Endothelial cell (in vitro differentiated cells): ENCODE measurements at places on chromosomes 3 and 15. TPM values are rescaled to one million over a fixed set of nuclear protein-coding genes. Genes with fewer than 3 reads are reported as not detected.
A peak's percentile ranks its signal among the peaks of the same experiment; 100 is the strongest.

Gene FGD5
- total RNA-seq, result 294 TPM

Gene GOLGA8O
- total RNA-seq, result 0.46 TPM

Gene MYZAP
- 55.3 TPM for total RNA-seq

Gene AHSG
- not detected for total RNA-seq

Gene GOLGA6B
- total RNA-seq, result not detected

Gene RBPMS2
- total RNA-seq, result 24.0 TPM

Gene MESP2
- 0.33 TPM for total RNA-seq

Gene LAMB2
- 259 TPM for total RNA-seq

Gene CHD2
- 96.3 TPM for total RNA-seq

Gene C3orf20
- 0.13 TPM for total RNA-seq

Gene SPG21
- 59.9 TPM for total RNA-seq

Gene SNX22
- total RNA-seq, result 0.41 TPM

Gene ARGFX
- total RNA-seq, result not detected

Gene PARP15
- total RNA-seq, result 0.36 TPM

- no peak for DNase-seq
Observed at GRCh38 chr3:195595785-195596531, 12.2 kb upstream of the APOD start.

GRCh38 chr3:58737644-58738043 is 71.1 kb upstream of the FAM3D start:
- DNase-seq, result no peak

DNA sequence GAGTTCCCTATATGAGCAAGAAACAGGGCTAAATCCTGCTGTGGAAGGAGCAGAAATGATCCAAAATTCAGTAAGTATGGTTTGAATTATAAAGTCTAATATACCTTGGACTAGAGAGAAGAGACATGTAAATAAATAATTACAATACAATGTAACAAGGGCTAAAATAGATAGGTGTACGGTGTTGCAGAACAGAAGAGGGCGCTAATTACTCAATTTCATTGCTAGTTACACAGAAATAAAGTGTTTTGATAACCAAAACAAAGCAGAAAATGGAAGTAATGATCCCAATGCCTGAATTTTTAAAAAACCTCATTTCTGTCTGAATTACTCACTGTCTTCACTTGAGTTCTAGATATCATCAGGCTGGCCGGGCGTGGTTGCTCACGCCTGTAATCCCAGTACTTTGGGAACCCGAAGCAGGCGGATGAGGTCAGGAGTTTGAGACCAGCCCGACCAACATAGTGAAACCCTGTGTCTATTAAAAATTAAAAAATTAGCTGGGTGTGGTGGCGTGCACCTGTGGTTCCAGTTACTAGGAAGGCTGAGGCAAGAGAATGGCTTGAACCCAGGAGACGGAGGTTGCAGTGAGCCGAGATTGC is 8.3 kb upstream of the PLCH1 start:
- no peak for DNase-seq

DNA sequence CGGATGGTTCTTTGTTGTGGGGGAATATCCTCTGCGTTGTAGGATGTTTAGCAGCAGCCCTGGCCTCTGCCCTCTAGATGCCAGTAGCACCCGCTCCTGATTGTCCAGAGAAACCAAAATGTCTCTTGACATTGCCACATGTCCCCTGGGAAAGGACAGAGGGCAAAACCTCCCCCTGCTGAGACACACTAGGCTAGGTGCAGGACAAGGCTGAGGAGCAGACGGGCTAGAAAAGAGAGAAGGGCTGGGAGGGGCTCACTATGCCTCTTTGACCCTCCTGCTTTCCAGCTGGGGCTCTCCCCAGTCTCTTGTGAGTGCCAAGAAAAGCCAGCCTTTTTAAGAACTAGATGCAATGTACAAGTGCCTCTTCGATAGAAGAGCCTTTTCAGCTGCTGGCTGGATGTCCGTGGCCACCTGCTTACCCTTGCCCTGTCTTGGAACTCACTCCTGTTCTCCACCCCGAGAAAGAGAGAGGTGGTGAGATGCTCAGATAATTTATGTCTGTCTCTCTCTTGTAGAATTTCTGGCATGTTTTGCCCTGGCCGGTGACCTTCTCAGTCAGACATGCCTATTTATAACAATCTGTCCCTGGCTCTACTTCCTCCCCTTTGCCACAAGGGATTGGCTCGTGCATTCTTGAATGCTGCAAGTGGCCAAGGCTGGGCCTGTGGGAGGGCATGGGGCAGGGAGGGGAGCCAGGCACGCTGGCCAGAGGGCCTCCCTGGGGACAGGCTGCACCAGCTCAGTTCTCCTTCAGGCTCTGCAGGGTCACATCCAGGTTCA is 142.6 kb downstream of the RPLP1 start:
- DNase-seq, result no peak

- no peak for DNase-seq
Observed at GRCh38 chr3:135138776-135139175, 343.7 kb downstream of the EPHB1 start.

DNA sequence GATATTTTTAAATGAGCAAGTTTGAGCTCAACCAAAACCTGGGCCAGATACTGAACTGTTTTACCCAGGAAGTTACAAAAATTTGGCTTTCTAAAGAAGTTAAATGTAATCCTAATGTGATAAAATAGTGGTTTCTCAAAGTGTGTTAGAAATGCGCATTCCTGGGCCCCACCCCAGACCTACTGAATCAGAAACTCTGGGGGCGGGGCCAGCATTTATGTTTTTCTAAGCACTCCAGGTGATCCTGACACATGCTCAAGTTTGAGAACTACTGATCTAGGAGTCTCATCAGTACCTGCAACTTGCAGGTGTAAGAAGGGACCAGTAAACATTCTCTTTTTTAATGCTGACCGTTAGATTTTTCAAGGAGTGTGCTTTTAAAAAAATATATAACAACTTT is 190.6 kb downstream of the VPS13C start:
- no peak for DNase-seq

DNA sequence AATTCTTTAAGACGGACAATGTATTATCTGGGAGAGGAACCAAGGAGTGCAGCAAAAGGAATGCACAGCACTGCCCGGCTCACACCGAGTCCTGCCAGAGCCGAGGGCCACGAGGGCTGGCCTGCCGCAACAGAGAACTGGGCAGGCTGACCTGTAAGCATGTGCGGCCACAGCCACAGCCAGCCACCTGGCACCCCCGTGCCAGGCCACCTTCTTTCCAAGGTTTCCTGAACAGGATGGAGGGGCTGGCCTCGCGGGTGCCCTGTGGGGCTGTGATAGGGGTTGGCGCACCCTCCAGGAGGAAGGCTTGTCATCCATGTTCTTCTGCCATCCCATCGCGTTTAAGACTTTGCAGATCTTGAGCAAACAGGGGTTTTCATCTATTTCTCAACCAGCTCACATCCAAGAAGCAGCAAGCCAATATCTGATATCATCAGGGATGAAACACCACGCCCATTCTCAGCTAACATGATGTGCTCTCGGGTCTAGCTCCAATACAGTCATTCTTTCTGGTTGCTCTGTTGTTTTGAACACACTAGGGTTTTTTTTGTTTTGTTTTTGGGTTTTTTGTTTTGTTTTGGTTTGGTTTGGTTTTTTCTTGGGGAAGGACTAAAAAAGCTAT is 10.2 kb downstream of the CA12 start:
- DNase-seq, result no peak

GRCh38 chr3:69748503-69748902 is 9.2 kb downstream of the MITF start:
- no peak for DNase-seq

- DNase-seq, result no peak
Observed at GRCh38 chr3:52299247-52299878, 11.7 kb downstream of the GLYCTK start.

- DNase-seq, result no peak
Observed at GRCh38 chr15:98778960-98779359, 130.6 kb downstream of the IGF1R start.

- DNase-seq, result no peak
Observed at GRCh38 chr15:26648676-26649075, 124.2 kb downstream of the GABRB3 start.

GRCh38 chr3:172187511-172187910 is 148.1 kb downstream of the FNDC3B start:
- no peak for DNase-seq

DNA sequence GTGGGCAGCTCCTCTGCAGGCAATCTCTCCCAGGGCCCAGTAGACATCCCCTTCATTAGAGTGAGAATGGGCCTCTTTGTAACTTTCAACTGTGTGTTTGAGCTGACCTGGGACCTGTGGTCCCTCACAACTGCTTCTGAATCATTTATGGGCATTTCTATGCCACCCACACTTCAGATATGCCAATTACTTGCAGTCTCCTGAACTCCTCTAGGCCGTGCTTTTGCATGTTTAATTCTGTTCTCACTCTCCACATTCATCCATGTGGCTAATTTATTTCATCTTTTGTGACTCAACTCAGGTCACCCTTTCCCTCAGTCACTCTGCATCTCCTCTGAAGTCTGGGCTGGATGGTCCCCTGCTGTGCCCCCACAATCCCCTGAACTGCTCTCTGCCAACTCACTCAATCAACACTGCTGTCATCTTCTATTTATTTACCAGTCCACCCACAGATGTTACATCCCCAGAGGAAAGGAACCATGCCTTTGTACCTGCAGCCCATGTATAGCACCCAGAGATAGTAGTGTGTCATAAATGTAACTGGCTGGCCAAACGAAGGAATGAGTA is 364.7 kb downstream of the EPHB1 start:
- DNase-seq, result no peak

- DNase-seq, result peak; percentile 57
Observed at GRCh38 chr3:46923559-46924350, 46.2 kb downstream of the PTH1R start.

GRCh38 chr3:125022206-125022605 is 33.6 kb downstream of the HEG1 start:
- DNase-seq, result no peak

- no peak for DNase-seq
Observed at GRCh38 chr3:12170207-12170606, 11.5 kb upstream of the TIMP4 start.

DNA sequence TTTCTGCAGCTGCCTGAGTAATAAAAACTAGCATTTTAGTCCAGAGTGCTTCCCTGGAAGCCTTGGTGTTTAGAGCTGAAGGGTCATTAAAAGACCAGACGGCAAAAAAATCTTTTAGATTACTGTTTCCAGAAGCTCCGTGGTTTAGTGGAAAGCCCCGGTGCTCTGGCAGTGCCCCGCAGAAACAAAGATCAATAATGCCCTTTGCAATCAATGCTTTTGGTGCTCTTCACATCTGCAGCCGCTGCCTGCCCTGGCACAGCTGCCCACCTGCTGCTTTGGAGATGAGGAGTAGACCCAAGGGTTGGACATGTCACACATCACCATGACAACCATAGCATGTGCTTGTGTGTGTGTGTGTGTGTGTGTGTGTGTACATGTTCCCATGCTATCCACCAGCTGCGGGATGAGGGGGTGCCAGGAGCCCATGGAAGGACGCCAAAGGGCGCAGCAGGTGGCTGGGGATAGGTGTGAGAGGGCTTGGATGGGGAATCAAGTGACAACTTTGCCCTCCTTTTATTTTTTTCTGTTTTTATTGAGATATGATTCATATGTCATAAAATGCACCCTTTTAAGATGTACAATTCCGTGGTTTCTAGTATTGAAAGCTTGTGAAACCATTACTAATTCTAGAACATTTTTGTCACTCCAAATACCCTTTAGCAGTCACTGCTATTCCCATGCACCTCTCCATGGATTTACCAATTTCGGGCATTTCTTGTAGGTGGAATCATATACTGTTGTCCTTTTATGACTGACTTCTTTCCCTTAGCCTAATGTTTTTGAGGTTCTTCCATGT is 75.7 kb upstream of the KLHL25 start:
- no peak for DNase-seq

- no peak for DNase-seq
Observed at GRCh38 chr15:40053831-40054604, 15.0 kb upstream of the SRP14 start.

DNA sequence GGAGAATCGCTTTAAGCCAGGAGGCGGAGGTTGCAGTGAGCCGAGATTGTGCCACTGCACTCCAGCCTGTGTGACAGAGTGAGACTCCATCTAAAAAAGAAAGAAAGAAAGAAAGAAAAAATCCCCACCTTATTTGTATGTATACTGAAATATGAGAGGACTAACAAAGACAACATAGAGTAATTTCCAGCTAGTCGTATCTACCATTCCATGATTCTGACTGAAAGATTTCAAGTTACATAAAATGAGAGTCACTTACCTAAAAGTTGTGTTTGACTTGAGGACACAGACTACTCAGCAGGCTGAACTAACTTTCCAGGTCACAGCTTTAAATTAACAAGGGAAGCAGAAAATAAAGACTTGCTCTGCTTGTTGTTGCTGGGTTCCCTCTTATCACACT is 18.8 kb upstream of the PRKCI start:
- no peak for DNase-seq

DNA sequence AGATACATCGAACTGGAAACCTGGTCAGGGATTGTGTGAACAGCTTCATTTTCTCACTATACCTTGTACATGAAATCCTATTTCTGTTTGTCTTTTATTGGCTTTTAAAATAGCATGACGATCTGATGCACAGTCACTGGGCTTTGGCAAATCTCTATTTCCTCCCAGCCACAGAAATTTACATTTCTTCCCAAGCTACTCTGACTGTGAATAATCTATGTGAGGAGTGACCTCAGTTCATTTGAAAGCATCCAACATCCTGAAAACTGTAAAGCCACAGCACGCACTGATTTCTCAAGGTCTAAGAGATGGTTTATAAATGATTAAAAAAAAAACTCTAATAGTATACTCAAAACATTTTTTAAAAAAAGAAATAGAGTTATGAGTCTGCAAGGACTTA is 450.3 kb downstream of the IL5RA start:
- no peak for DNase-seq

DNA sequence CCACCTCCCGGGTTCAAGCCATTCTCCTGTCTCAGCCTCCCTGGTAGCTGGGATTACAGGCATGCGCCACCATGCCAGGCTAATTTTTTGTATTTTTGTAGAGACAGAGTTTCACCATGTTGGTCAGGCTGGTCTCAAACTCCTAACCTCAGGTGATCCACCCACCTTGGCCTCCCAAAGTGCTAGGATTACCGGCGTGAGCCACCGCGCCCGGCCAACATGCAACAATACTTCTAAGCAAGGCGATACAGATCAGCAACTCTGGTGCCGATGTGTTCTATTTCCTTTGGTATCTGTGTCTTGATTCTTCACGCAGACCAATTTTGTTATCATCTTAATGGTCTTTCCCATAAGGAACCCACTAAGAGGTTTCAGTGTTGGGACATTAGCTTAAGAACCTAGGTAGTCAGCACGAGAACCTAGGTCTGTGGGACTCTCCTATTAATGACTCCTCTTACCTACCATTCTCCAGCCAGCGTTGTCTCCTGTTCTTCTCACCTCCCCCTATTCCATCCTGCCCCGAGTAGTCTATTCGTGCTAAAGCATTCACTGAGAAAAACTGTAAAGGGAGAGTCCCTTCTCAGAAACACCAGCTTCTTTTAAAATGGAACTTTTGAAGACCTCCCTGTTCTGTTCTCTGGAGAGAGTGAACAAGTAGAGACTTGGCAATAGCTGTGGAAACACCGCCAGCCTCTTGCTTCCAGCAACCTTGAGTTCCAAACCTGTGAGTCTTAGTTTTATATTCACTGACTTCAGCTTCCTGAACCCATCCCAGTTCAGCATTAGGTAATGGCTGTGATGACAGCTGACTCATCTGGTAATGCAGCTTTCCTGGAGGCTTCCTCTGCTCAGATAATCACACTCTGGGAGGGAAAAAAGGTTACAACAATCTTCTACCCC is 61.2 kb downstream of the TSC22D2 start:
- DNase-seq, result no peak

GRCh38 chr15:68403161-68403941 is 28.6 kb downstream of the ITGA11 start:
- no peak for DNase-seq

- DNase-seq, result no peak
Observed at GRCh38 chr3:171000281-171000680, 26.2 kb downstream of the SLC2A2 start.

GRCh38 chr3:179322286-179323196 is at the start of gene ZNF639:
Gene ZNF639, plus strand, starts transcription at chr3:179323031. Its CDS starts 5,263 bp downstream, at chr3:179328294.
- peak; percentile 96 for DNase-seq
